ENCODE measurements at places on chromosomes 3 and 15.

- DNase-seq, result no peak
Observed at GRCh38 chr3:196323016-196323415, 5.0 kb upstream of the DYNLT2B start.

GRCh38 chr3:71724584-71725270 lies 475 bp downstream of the EIF4E3 start:
- DNase-seq, result peak; percentile 50

- DNase-seq, result no peak
Observed at GRCh38 chr15:48883699-48884098, 5.8 kb downstream of the EID1 start.

- DNase-seq, result no peak
Observed at GRCh38 chr15:58487041-58487723, 55.4 kb downstream of the LIPC start.

DNA sequence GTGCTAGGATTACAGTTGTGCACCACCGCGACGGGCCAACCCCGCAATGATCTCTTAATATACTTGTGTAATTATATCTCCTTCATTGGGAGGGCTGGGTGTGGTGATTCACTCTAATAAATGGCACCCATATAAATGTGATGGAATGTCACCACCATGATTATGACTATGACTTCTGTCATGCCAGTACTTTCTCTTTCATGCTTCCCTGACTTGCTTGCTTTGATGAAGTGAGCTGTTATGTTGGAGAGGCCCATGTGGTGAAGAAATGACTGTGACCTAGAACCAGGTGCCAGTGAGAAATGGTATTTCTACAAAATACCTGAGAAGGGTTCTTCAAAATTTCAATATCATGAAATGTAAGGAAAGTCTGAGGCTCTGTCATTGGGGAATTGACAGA lies 24.4 kb upstream of the TP63 start:
- no peak for DNase-seq

- DNase-seq, result no peak
Observed at GRCh38 chr3:192816351-192816750, 89.0 kb upstream of the FGF12 start.

DNA sequence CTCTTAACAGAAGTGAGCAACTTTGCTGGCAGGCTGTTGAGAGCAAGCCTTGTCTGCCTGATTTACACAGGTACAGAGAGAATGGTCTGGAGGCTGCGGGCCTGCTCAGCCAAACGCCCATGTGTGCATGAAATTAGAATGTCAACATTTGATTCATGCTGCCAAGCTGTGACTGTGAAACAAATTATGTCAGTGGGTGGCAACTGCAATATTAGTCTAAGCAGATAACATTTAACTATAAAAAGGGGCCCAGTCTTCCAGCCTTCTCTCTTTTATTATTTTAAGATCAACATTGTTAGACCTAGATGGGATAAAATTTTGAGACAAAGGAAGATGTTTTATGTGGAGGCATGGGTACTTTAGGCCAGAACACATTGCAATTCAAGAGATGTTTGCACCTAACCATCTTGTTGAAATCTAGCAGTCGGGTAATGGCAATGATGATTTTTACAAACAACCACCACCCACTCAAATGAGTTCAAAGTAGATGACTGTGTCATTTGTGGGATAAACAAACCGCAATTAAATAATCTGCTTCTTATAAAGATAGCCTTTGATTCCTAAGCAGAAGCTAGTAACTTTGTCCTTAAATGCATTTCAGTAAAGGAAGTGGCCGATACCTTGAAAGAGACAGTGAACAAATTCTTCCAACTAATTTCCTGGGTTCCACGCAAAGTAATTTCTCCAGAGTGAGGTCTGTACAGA lies 70.2 kb downstream of the FOXB1 start:
- DNase-seq, result no peak

GRCh38 chr3:122730240-122730639 lies 49.6 kb downstream of the PARP14 start:
- no peak for DNase-seq

- DNase-seq, result no peak
Observed at GRCh38 chr15:71373917-71374316, 258.6 kb downstream of the THSD4 start.

GRCh38 chr3:9196020-9196419 lies 53.4 kb downstream of the SRGAP3 start:
- DNase-seq, result no peak

DNA sequence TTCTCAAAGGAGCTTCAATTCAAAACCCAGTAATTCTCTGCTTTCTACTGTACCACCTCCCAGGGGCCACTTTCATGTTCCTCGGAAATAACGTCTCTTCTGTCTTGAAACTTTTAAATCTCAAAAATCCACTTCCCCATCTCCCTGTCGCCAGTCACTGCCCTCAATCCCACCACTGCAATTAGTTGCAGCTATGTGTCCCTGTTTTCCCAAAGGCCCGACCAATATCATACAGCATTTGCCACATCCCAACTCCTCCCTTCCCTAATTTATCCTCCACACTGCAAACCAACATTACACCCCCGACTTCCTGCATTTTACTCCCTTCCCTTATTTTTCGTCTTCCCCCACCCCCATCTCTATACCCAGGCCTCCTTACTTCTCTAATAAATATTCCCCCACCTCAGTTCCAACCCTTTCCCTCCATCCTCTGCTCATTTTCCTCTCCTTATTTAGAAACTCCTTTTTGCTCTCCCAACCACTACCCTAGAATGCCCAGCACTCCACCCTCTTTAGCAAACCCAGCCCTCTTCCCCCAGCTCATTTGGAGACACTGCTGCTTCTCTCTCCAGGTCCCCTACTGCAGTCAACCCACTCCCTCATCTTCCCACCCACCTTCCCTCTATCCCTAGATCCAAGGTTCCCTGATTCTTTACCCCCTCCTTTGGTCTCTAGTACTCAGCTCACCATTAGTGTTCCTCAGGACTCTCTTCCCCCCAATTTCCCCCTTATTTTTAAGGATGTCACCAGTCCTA lies 1.1 kb downstream of the NPTN start:
- no peak for DNase-seq

DNA sequence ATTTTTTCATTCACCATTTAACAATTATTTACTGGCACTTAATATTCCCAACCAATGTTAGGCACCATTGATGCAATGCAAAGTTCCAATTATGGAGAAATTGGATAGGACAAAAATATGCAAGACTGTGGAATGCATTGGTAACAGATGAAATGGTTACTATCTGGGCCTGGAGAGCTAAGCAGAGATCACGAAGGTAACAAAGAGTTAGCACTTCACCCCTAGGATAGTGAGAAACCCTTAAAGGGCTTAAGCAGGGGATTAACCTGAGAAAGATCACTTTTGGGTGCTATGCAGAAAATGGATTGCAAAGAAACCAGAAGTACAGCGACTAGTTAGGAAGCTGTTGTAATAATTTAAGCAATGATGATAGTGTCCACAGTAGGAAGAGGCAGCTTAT lies 129.6 kb upstream of the GPR149 start:
- no peak for DNase-seq

GRCh38 chr3:35987386-35987785 lies 348.1 kb downstream of the ARPP21 start:
- DNase-seq, result no peak

GRCh38 chr3:141412087-141412935 lies 44.0 kb downstream of the ZBTB38 start:
- peak; percentile 39 for DNase-seq

- DNase-seq, result no peak
Observed at GRCh38 chr15:88512078-88512477, 34.4 kb downstream of the DET1 start.

DNA sequence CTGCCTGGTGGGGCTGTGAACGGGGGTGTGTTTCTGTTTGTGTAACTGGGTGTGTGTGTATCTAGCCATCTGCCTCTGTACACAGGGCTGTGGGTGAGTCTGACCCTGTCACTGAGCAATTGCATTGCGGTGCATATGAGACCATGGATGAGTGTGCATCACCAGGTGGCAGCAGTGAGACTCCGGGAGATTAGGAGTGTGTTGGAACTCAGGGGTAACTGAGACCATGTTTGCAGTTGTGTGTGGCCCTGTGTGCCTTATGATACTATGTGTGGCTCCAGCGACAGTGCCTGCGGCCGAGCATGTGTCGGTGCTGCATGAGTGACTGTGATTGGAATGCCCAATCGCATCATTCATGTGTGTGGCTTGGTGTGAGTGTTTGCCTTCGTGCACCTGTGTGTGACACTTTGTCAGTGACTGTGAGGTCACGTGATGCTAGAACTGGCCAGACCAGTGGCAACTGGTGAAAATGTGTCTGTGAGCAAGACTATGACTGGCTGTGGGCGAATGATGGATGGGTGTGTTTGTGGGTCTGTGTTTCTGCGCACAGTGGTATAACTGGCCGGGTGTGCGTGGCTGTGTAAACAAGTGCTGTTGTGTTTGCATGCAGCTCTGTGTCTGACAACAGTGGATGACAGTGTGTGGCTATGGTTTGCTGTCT lies 14.0 kb downstream of the VILL start:
- DNase-seq, result peak; percentile 62

DNA sequence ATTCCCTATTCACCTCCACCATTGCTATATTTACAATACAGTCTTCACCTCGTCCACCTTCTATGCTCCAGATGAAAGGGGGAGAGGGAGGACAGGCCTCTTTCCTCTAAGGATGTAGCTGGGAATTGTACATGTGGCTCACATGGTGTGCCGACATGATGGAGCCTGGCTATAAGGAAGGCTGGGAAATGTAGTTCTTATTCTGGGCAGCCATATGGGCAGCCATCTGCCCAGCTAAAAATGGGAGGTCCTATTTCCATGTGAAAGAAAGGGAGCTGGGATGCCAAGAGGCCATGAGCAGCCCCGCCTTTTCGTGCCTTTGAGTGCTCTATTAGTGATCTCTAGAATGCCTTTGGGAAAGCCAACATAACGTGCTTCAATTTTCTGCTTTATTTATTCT lies 27.1 kb upstream of the MGLL start:
- no peak for DNase-seq

GRCh38 chr3:19105826-19106225 lies 42.5 kb upstream of the KCNH8 start:
- no peak for DNase-seq

GRCh38 chr15:90571063-90571541 lies 41.4 kb downstream of the CRTC3 start:
- no peak for DNase-seq

- DNase-seq, result no peak
Observed at GRCh38 chr3:168060317-168060716, 35.4 kb downstream of the GOLIM4 start.

DNA sequence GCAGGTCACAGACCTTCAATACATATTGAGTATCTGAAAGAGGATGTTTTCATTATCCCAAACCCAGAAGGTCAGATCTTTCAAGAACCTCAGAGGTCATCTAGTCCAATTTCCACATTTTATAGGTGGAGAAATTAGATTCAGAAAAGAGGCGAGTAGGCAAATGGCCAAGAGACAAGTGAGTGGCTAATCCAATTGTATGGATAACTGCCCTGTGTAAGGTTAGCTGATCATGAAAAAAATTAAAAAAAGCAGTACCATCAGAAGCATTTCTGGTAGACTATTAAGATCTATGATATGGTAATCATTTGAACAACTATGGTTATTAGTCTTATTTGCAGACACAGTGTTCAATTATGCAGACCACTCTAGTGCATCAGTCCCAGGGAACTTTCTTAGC lies 660.7 kb upstream of the CFAP20DC start:
- no peak for DNase-seq

GRCh38 chr15:67501177-67501835 lies 19.6 kb upstream of the C15orf61 start:
- no peak for DNase-seq

GRCh38 chr3:181510500-181510899 lies 201.2 kb upstream of the SOX2 start:
- no peak for DNase-seq

GRCh38 chr3:13124631-13125030 lies 51.4 kb upstream of the IQSEC1 start:
- no peak for DNase-seq

DNA sequence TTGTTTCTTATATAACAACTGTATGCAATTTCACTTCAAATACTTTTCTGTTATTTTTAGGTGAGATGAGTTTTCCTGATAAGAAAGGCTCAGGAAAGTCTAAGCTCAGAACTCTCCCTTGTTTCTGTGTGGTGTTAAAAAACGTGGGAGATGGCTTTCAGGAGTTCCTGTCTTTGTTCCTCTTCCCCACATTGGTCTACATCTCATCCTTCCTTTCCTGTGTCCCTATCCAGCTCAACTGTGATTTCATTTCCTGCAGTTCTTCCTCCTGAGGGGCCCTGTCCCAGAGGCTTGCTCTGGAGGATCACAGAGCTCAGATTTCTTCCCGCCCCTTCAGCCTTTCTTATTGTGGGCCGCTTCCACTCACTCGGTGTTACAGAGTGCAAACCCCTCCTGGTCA lies 11.2 kb downstream of the SEC13 start:
- DNase-seq, result no peak

DNA sequence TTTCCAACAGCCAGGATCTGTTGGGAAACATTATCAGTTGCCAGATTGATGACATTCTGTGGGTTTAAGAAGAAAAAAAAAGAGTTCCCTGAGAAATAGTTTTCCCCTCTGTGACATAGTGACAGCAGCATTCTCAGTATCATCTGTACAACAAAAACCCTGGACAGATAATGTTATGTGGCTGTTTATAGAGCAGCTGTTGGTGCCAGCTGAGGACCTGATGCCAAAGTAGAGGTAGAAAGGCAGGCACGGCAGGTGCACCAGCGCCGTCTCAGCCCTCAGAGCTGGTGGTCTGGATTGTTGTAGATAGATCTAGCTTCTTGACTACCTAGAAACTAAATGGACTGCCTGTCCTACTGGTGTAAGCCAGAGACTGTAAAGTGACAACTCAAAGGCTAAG lies 56.2 kb upstream of the FILIP1L start:
- no peak for DNase-seq

GRCh38 chr3:152096280-152096906 lies 172.3 kb upstream of the MBNL1 start:
- no peak for DNase-seq

GRCh38 chr15:67468416-67468815 lies 52.5 kb upstream of the C15orf61 start:
- DNase-seq, result no peak

DNA sequence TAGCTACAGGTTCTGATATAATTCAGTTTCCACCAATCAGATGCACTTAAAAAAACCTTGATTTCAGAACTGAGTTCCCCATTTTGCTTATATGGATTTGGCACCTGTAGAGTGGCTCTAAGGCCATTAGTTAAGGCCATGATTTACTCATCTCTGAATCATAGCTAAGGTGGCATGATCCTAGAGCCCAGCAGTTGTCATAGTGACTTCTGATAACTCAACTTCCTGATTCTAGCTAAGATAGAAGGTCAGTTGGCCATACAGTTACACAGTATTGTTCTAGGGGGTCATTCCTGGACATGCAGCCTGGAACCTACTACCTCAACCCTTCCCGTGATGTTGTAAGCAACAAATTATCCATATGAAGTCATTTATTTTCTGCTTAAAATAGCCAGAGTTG lies 15.9 kb upstream of the TMEM87A start:
- no peak for DNase-seq

DNA sequence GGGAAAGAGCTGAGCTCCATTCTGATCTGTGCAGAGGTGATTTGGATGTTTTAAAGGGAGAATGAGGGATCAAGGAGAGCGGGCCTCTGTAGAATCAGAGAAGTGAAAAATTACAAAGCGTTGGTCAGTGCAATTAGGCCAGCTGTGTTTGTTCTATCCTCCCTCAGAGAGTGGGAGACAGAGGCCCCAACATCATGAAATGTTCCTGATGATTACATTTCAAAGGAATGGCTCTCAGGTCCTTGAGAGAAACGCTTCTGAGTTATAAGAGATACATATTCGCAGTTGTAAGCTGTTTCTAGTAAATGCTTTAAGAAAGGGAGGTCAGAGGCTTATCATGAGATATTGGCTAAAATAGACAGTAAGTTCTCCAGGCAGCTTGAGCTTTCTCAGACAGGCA lies 15.7 kb upstream of the CAND2 start:
- DNase-seq, result no peak
